Tibial nerve (tissue), 4 donors: ENCODE measurements at places on chromosomes 1 and 21.

DNA sequence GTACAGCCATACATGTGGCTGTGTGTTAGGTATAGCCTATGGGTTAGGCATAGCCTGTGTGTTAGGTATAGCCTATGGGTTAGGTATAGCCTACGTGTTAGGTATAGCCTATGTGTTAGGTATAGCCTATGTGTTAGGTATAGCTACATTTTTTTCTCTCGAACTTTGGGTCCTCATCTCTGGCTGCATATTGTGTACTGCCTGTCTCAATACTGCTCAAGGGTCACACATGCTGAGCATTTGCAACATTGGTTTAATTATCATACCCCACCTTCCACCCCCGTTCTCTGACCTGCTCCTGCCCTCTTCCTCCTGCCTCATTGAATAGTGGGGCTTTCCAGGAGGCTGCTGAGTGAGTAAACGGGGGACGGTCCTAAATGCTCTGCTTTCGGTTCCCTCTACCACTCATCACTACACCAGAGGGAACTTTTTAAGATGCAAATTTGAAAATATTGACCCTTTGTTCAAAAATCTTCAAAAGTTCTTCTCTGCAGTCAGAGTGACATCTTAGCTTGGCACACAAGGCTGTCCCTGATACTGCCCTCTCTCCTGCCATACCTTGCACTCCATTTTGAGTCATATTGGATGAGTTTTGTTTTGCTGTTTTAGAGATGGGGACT, 17.8 kb downstream of the OR2B11 start:
- DNase-seq: no peak
- no peaks in the 10 kb centered on the region for H3K27me3 ChIP-seq
- no peaks in the 10 kb centered on the region for H3K4me1 ChIP-seq
- H3K4me3 ChIP-seq: no peak overlapping the region
- no peak overlapping the region for H3K27ac ChIP-seq

DNA sequence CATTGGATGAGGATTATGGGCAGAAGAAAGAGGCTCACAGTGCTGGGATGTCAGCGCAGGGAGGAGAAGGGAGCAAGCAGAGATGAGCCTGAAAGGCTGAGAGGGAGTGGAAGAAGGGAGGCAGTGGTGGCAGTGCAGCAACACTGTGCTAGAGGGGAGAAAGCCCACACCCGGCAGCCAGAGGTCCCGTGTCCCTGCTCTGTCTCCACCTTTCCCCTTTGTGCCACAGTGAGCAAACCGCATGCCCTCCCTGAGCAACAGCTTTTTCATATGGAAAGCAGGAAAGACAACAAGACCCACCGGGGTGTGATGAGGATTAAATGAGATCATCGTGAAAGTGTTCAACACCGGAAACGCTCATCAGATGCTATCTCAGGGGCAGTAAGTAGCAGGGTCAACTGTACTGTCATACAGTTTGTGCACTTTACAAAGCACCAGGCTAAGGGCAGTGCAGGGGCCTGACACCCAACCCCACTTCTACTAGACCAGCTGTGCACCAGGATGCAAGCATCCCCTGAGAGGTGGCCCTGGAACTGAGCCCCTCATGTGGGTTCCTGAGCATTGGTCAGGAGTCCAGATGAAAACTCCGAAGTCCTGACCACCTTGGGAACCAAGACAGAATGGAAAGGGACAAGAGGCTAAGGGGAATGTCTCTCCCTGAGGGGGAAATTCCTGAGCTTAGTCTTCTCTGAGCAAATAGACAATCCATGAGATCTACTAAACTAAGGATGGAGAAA, 9.1 kb downstream of the NHLH1 start:
- peaks cover 29% of the 10 kb centered on the region for H3K4me1 ChIP-seq
- no peak overlapping the region for H3K4me3 ChIP-seq
- no peaks in the 10 kb centered on the region for H3K27me3 ChIP-seq
- no peaks in the 10 kb centered on the region for H3K36me3 ChIP-seq
- peak overlapping the region; percentile 62 for H3K27ac ChIP-seq

- no peaks in the 10 kb centered on the region for H3K27me3 ChIP-seq
- H3K4me1 ChIP-seq: peaks cover 11% of the 10 kb centered on the region
- H3K27ac ChIP-seq: no peak overlapping the region
- H3K36me3 ChIP-seq: no peaks in the 10 kb centered on the region
These were observed 13.0 kb upstream of the F3 start for GRCh38 chr1:94554580-94554979.

DNA sequence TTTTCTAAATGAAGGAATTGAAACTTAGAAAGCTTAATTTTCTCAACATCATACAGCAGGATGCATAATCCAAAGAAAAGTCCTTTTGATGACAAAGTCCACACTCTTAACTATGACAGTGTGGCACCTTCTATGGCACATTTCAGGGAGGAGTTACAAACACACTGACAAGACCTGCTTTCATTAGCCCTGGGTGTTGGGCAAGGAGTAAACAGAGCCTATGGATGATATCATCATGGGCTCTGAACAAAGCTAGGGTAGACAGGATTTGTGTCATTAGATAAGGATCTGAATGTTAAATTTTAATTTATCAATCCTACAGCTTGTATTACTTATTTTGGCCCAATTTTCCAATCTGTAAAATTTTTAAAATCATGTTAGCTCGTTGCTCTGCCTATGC, 62.6 kb upstream of the DENND1B start:
- DNase-seq: no peak
- H3K27ac ChIP-seq: no peak overlapping the region
- no peaks in the 10 kb centered on the region for H3K36me3 ChIP-seq
- H3K4me3 ChIP-seq: no peak overlapping the region

- H3K4me3 ChIP-seq: no peak overlapping the region
- H3K4me1 ChIP-seq: no peaks in the 10 kb centered on the region
- no peak overlapping the region for H3K27ac ChIP-seq
- no peaks in the 10 kb centered on the region for H3K36me3 ChIP-seq
These were observed 449.9 kb downstream of the PTPRU start for GRCh38 chr1:29686012-29686930.

DNA sequence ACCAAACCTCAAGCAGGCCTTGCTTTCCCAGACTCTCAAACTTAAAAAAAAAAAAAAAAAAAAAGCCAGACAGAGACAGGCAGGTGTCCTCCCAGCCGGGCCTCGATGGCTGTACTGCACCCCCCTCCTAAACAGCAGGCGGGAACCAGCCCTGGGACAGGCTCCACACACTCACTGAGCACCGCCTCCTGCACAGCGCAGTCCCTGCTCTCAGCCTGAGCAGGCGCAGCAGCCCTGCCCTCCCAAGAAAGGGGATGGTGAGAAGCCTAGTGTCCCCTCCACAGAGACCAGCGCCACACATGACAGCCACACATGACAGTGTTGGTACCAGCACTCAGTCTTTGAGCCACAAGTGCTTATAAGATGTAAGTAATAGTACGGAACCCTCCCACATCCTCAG, 11.9 kb downstream of the MX2 start:
- H3K4me3 ChIP-seq: no peak overlapping the region
- H3K4me1 ChIP-seq: peaks cover 22% of the 10 kb centered on the region
- no peak for DNase-seq
- H3K27me3 ChIP-seq: no peaks in the 10 kb centered on the region
- no peaks in the 10 kb centered on the region for H3K36me3 ChIP-seq

DNA sequence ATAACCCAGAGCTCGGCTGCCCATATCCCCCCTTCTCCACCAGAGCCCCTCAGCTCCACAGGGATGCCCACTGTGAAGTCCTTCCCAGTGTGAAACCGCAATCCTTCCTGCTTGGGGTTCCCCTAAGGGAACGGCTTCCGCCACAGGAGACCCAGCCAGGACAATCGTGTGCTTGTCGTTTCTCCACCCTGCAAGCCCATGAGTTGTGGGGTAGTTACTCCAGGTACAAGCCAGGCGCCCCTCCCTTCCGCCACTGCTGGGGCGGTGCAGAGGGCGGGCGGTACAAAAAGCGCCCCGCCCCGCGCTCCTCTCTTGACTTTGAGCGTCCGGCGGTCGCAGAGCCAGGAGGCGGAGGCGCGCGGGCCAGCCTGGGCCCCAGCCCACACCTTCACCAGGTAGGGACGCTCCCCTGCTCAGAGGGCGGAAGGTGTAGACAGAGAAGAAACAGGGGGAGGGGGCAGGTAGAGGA, at the start of gene TINAGL1:
TINAGL1 (plus strand) TSS at position 315 of the 469 bp plus-strand sequence. CDS start 634 bp downstream, outside the sequence.
- H3K27ac ChIP-seq: peak within 1 kb of the TSS; percentile 85
- H3K36me3 ChIP-seq: no peaks in the 10 kb centered on the region
- H3K4me3 ChIP-seq: peak within 1 kb of the TSS; percentile 55
- no peaks in the 10 kb centered on the region for H3K27me3 ChIP-seq
- DNase-seq: no peak
- H3K4me1 ChIP-seq: peaks cover 37% of the 10 kb centered on the region

- peak overlapping the region; percentile 97 for H3K27ac ChIP-seq
- peaks cover 12% of the 10 kb centered on the region for H3K4me1 ChIP-seq
- peak overlapping the region; percentile 44 for H3K4me3 ChIP-seq
These were observed 5.2 kb downstream of the ID3 start for GRCh38 chr1:23554127-23554480.

DNA sequence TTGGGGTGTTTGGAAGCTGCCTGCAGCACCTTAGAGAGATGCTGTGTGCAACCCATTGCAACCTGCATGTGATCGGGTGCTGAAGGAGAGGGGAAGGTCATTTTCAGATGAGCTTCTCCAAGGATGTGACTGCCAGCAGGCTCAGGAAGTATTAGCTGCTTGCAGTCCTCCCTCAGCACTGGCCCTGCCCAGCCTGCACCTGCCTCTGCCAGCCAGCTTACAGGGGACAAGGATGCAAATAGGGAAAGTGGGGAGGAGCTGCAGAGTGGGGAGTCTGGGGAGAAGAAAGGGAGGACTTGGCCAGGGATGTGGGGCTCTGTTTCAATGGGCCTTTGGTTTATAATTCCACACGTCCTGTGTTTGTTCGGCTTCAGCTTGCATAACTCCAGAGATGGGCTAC, 254.5 kb downstream of the RRAGC start:
- no peak overlapping the region for H3K4me3 ChIP-seq
- DNase-seq: no peak
- no peak overlapping the region for H3K27ac ChIP-seq
- H3K36me3 ChIP-seq: no peaks in the 10 kb centered on the region

GRCh38 chr1:197336571-197336970, 68.5 kb downstream of the CRB1 start:
- no peaks in the 10 kb centered on the region for H3K27me3 ChIP-seq
- DNase-seq: no peak
- no peak overlapping the region for H3K4me3 ChIP-seq
- H3K4me1 ChIP-seq: no peaks in the 10 kb centered on the region
- H3K36me3 ChIP-seq: no peaks in the 10 kb centered on the region
- H3K27ac ChIP-seq: no peak overlapping the region

- H3K27ac ChIP-seq: no peak overlapping the region
- peaks cover 4% of the 10 kb centered on the region for H3K27me3 ChIP-seq
- H3K4me3 ChIP-seq: no peak overlapping the region
- H3K4me1 ChIP-seq: no peaks in the 10 kb centered on the region
- no peaks in the 10 kb centered on the region for H3K36me3 ChIP-seq
- DNase-seq: no peak
These were observed 273.8 kb downstream of the KCNJ6 start for GRCh38 chr21:37642493-37642892.

- H3K27me3 ChIP-seq: no peaks in the 10 kb centered on the region
- H3K27ac ChIP-seq: peak overlapping the region; percentile 5
- H3K4me1 ChIP-seq: peaks cover 32% of the 10 kb centered on the region
- no peak for DNase-seq
- no peak overlapping the region for H3K4me3 ChIP-seq
These were observed 88.0 kb upstream of the AK4 start for GRCh38 chr1:65059930-65060538.

GRCh38 chr1:53568540-53568939, 109.3 kb downstream of the DMRTB1 start:
- H3K27ac ChIP-seq: no peak overlapping the region
- H3K4me3 ChIP-seq: no peak overlapping the region
- H3K4me1 ChIP-seq: no peaks in the 10 kb centered on the region
- H3K27me3 ChIP-seq: no peaks in the 10 kb centered on the region

DNA sequence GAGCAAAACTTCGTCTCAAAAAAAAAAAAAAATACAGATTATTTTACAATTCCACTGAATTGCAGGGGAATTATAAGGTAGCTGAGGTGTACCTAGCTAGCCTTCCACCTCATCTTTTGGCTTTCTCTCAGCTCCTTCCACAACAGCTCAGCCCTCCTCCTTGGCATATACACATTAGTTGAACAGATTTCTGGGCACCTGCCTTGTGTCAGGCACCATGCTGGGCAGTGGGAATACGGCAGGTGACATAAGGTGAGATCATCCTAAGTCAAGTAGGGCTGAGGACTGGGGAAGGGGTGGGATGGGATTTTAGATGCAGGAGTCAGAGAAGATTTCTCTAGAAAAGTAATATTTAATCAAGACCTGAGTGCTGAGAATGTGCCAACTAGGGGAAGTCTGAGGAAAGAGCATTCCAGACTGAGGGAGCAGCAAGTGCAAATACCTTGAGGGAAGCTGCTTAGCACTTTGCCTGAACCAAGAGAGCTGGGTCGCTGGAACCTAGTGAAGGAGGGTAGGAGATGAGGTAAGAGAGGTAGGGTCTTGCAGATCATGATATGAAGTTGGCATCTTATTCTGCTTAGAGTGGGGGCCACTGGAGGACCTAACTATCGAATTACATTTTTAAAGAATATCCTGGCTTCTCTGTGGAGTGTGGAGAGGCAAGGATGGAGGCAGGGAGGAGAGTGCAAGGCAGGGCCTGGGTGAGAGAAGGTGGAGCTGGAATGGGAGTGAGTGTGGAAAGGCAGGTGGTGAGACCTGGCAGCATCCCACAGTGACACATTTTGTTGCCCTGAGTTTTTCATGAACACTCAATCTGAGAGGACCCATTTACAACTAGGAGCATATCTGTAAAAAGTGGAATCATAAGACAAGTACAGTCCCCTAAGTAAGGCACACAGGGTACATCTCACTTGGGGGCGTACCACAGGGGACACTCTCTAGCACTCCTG, 28.2 kb downstream of the LAMC2 start:
- no peak for DNase-seq
- no peaks in the 10 kb centered on the region for H3K36me3 ChIP-seq
- no peak overlapping the region for H3K27ac ChIP-seq
- no peaks in the 10 kb centered on the region for H3K4me1 ChIP-seq

DNA sequence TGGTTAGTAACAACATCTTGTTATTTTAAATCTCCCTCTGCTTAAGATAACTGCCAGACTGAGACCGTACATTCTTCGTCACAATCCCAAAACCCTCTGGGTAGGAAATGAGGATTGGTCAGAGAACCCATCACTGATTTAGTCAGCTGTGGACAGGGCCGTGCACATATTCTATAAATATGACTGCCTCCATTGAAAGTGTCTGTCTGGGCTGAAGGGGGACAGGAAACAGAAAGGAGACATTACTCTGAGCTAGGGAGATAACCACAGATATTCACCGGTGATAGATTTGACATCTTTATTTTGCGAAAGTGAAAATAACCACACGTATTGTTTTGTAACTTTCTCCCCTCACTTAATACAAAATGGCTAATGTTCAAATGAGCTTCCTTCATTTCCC, 36.9 kb upstream of the ST6GALNAC5 start:
- no peaks in the 10 kb centered on the region for H3K27me3 ChIP-seq
- H3K4me3 ChIP-seq: no peak overlapping the region
- H3K4me1 ChIP-seq: no peaks in the 10 kb centered on the region
- H3K27ac ChIP-seq: no peak overlapping the region
- H3K36me3 ChIP-seq: no peaks in the 10 kb centered on the region

DNA sequence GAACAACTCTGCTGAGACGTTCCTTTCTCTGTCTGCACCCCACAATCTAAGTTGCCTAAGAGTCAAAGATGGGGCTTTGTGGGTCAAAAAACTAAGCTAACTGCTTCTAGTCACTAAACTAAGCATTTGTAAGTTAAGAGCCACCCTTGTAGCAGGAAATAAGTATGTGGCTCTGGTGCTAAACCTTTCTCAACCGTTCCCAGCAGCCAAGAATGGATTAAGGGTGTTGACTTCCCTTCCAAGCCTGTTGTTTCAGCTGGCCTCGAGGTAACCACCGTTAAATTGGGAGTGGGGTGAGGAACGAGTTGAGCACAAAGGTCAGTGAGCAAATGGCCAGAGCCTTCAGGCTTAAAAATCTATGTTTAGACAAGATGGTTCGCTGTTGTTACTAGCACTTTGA, 169.1 kb downstream of the TRIM33 start:
- no peaks in the 10 kb centered on the region for H3K36me3 ChIP-seq
- peaks cover 9% of the 10 kb centered on the region for H3K4me1 ChIP-seq
- no peak overlapping the region for H3K27ac ChIP-seq
- no peak overlapping the region for H3K4me3 ChIP-seq
- no peaks in the 10 kb centered on the region for H3K27me3 ChIP-seq
